ENCODE measurements at places on chromosomes 12 and 14.

- DNase-seq = peak; percentile 19
These were observed 39.8 kb downstream of the GRIN2B start for GRCh38 chr12:13941258-13942249.

- no peak for DNase-seq
These were observed 5.5 kb upstream of the CHD4 start for GRCh38 chr12:6612652-6613014.

DNA sequence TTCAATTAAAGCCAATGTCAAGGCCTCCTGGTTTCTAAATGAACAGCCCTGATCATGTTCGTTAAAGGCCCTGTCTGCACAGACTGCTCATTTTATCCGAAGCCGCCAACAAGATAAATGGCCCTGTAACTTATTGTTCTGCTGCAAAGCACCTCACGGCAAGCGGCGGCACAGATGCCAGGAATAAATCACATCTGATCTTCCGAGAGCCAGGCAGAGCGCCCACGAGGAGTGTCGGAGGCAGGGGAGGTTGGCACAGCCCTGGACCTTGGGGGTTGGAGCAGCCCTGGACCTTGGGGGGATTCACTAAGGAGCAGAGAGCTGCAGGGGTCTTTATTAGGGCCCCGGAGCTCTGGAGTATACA is 110.5 kb downstream of the SCARB1 start:
- DNase-seq = no peak

DNA sequence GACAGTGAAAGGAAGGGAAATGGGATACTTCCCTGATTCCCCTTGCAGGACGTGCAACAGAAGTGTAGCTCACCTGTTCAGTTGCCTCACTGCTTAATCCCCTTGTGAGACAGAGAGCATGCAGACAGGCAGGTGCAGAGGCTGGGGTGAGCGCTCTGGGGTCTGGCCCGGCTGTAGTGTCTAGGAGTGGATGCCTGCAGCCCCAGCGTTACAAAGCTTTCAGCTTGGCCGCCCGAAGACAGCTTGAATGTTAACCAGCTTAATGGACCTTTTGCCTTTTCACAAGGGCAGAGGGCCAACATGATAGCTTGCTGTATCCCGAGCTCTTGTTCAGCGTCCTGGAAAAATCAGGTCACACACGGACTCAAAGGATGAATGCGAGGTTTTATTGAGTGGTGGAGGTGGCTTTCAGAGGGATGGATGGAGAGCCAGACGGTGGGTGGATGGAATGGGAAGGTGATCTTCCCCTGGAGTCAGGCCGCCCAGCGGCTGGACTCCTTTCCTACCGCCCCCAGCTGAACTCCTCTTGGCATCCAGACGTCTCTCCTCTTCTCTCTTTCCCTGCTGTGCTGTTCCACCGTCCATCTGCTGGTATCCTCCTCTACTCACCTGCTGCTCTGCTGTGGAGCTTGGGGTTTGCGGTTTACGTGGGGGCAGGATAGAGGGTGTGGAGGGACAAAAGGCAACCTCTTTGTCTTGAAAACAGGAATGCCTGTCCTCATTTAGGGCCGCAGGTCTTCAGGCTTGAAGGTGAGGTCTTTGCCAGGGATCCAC is 86.2 kb upstream of the RESF1 start:
- no peak for DNase-seq

GRCh38 chr14:63611078-63611477 is 30.6 kb downstream of the WDR89 start:
- no peak for DNase-seq

- DNase-seq = no peak
These were observed 34.1 kb upstream of the ERGIC2 start for GRCh38 chr12:29415111-29415510.

- DNase-seq = no peak
These were observed 92.9 kb upstream of the TBX3 start for GRCh38 chr12:114776731-114777442.

All from heart right ventricle (tissue), 16 donors.